ENCODE measurements at places on chromosomes 12 and 14. TPM values are rescaled to one million over a fixed set of nuclear protein-coding genes. Genes with fewer than 3 reads are reported as not detected.
A peak's percentile ranks its signal among the peaks of the same experiment; 100 is the strongest.

Gene MYO1H
- total RNA-seq, result under 0.01 TPM

GRCh38 chr14:31164115-31164514 is 43.5 kb downstream of the HECTD1 start:
- no peak for DNase-seq

Gene SLC25A21
- total RNA-seq, result 6.1 TPM

GRCh38 chr12:65279369-65280112 is 1.1 kb downstream of the MSRB3 start:
- no peak for DNase-seq

Gene LRRC10
- total RNA-seq, result not detected

- no peak for DNase-seq
Measured at GRCh38 chr12:4279198-4279690, 5.7 kb downstream of the CCND2 start.

Gene HVCN1
- total RNA-seq, result 7.3 TPM

Gene OVCH1
- total RNA-seq, result 0.41 TPM

GRCh38 chr14:101120641-101121507 is 217.4 kb upstream of the RTL1 start:
- peak; percentile 32 for DNase-seq

GRCh38 chr14:68687746-68688145 is 105.1 kb downstream of the ZFP36L1 start:
- no peak for DNase-seq

DNA sequence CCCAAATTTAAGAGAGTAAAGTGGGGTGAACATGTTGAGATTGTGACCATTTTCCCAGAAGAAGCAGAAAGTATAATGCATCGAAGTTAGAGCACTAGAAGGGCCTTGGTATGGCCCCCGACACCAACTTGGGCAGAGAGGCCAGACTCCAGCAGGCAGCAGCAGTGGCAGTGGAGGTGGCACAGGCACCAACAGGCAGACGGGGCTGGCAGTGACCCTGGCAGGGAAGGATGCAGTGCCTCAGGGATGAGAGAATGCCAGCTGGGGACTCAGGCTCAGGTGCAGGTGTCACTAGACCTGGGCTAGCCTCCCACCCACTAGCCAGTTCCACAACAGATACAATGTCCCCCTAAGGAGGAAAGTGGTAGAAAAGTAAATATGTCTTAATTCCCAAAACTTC is 27.7 kb upstream of the AMIGO2 start:
- DNase-seq, result no peak

Gene SERPINA9
- not detected for total RNA-seq

DNA sequence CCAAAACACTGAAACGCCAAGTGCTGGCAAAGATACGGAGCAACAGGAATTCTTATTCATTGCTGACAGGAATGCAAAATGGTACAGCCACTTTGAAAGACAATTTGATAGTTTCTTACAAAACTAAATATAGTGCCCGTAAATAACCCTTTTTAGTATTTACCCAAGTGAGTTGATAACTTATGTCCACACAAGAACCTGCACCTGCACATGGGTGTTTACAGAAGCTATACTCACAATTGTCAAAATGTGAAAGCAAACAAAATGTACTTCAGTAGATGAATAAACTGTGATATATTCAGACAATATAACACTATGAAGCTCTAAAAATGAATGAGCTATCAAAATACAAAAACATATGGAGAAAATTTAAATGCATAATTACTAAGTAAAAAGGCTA is 86.6 kb downstream of the ATXN7L3B start:
- no peak for DNase-seq

Gene EML5
- 32.6 TPM for total RNA-seq

GRCh38 chr12:19451196-19451595 is 11.9 kb downstream of the AEBP2 start:
- DNase-seq, result no peak

GRCh38 chr14:99272899-99273765 is 1.1 kb upstream of the BCL11B start:
- DNase-seq, result no peak

Gene NXPH4
- total RNA-seq, result 0.82 TPM

- no peak for DNase-seq
Measured at GRCh38 chr14:72301352-72301751, 369.1 kb downstream of the RGS6 start.

- DNase-seq, result no peak
Measured at GRCh38 chr14:34060651-34060999, 109.8 kb upstream of the EGLN3 start.

Gene ATF7IP
- total RNA-seq, result 60.7 TPM

GRCh38 chr14:34177466-34177865 is 226.6 kb upstream of the EGLN3 start:
- DNase-seq, result no peak

GRCh38 chr14:39229601-39230110 is 4.1 kb upstream of the MIA2 start:
- DNase-seq, result no peak

- DNase-seq, result no peak
Measured at GRCh38 chr12:75477137-75477536, 3.4 kb upstream of the GLIPR1 start.

GRCh38 chr12:57085999-57086492 is 2.9 kb upstream of the NAB2 start:
- DNase-seq, result peak; percentile 7

DNA sequence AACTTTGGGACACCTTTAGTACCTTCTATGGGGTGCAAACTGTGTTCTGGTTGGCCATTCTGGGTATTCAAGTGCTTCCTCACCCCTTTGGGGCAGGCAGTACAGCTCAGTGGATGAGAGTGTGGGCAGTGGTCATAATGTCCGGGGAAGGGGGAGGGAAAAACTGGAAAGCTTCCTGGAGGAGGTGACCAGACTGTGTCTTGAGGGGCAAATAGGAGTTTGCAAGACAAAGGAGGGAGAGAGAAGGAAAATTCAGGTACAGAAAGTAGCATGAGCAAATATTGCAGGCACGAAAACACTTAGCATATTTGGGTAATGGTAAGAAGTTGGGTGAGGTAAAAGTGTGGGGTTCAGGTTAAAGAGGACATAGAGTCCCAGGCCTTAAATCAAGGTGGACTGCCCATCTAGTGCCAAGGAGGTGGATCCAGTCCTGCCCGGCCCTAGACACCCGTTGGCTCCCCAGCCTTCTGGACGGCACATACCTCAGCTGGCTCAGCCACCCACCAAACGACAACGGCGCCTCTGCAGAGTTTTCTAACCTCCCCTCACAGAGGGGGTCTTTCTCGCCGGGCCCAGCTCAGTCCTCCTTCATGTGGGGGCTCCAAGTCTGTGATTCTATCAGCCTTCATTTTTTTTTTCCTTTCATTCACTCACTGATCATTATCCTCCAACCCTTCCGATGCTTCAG is 86.4 kb downstream of the DICER1 start:
- DNase-seq, result no peak

- no peak for DNase-seq
Measured at GRCh38 chr14:33846100-33846824, 104.6 kb downstream of the EGLN3 start.

GRCh38 chr12:62481843-62482540 is 15.4 kb downstream of the MON2 start:
- no peak for DNase-seq

DNA sequence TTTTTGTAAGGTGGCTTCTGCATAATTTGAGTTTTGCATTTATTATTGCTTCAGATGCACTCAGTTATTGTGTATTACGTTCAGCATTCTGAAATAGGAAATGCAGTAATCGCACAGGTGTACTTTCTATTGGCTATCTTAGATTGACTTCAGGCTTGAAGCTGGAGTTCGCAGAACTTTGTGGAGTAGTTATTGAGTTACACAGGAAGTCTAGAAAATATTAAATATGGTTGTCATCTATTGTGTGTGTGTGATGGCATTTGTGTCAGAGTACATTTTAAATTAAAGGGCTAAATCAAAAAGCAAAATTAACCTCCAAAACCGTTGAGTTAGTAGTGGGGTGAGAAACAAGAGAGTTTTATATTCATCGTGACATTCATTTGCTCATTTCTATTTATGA is 2.7 kb downstream of the ARID2 start:
- no peak for DNase-seq

Gene SLC35F4
- total RNA-seq, result 4.5 TPM

DNA sequence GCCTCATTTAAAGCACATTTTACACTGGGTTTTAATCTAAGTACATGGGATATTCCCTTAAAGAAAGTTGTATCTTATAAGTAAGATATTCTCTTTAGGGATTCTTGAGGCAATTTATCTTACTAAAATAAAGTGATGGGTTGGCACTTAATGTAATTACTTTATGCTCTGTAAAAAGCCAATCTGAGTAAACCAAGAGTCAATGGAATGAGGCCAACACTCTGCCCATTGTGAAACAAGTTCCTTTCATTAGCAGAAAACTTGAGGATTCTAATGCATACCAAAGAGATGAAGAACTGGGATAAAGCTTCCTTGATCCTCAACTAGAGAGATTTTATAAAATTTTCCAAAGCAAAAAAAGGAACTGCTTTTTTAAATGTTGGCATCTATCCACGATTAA is 121.2 kb downstream of the METTL25 start:
- no peak for DNase-seq

DNA sequence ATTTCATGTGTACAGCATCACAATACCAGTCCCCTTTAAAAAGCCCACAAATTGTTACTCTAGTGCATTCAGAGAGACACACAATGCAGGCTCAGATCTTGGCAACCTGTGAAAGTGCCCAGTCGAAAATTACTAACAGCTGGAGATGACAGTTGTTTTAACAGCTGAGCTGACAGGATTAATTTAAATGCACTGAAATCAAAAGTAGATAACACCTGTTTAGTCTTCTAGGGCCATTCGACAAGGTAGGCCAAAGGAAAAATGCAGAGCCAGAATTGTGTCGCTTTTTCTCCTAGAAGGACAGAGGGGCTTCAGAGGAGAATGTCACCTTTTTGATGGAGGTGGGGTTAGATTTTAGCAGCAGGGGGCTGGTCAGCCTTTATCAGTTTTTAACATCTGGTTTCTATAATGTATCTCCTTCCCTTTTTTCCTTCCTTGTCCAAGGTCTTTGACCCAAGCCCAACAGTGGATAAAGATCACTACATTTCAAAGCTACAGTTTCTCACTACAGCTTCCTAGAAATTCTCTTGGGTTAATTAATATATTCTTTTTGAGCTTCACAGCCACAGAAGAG is 139.1 kb downstream of the SOX5 start:
- no peak for DNase-seq

- DNase-seq, result no peak
Measured at GRCh38 chr12:90515199-90516175, 439.5 kb downstream of the CCER1 start.

DNA sequence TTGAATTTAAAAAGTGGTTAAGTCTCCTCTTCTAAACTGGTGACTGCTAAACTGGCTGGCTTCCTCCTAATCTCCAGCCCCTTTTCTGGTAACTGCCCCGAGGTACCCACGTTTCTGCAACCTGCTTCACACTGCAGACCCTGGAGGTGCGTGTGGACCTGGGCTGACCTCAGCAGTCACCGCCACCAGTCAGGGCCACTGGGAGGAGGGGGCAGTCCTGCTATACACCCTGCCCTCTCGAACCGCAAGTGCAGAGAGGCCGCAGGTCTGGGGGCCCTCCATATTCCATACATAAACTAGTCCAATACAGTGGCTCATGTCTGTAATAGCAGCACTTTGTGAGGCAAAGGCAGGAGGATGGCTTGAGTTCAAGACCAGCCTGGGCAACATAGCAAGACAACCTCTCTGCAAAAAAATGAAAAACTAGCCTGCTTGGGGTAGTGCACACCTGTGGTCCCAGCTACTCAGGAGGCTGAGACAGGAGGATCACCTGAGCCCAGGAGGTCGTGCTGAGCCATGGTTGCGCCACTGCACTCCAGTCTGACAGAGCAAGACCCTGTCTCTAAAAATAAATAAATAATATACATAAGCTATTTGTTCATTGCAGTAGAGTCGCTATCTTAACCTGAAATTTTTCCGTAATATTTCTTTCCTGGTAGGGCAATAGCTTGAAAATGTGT is 25.6 kb downstream of the VPS37B start:
- DNase-seq, result no peak

DNA sequence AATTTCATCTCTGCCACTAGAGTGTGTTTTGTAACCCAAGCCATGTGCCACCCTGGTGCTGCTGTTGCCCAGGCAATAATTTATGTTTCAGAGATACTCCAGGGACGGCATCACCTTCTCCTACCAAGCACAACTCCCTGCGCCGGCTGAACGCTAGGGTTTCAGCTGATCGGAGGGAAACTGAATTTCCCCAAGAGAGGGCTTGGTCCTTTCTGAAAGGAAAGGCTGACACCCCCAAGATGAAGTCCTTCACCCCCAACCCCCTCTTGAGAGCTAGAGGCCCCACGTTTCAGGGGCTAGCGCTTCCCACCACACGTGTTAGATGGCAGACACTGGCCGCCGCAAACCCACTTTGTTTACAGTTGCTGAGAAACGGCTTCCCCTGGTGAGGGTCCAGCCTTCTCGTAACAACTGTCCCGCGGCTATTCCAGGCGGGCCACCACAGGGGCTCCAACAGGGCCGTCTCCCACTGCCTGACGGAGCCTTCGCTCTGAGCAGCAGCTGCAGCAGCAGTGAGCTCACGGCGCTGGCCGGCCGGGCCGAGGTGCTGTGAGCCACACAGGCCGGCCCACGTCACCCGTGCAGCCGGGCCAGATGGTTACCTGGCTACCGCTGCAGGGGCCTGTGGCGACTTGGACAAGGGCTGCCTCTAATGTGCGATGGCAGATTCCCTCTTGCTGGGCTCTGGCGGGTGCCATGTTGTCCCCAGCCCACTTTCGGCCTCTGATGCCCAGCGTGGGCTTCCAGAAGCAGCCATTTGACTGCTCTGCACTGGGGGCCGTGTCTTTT is 66.4 kb downstream of the TESC start:
- no peak for DNase-seq

DNA sequence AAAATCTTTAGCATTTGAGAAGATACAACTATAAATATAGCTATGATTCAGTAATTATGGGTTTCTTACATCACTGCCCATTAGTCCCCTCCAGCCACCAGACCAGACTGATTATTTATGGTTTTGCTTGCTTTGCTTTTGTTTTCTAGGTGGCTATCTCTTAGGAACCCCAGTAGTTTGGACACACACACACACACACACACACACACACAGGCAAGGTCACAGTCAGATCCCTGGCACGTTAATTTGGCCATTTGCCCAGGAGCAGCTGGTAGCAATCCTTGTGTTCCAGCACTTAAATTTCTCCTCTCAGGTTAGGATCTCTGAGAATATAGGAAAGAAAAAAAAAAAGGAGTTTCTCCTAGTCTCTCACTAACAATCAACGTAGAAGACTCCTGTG is 90.2 kb upstream of the RESF1 start:
- DNase-seq, result no peak

DNA sequence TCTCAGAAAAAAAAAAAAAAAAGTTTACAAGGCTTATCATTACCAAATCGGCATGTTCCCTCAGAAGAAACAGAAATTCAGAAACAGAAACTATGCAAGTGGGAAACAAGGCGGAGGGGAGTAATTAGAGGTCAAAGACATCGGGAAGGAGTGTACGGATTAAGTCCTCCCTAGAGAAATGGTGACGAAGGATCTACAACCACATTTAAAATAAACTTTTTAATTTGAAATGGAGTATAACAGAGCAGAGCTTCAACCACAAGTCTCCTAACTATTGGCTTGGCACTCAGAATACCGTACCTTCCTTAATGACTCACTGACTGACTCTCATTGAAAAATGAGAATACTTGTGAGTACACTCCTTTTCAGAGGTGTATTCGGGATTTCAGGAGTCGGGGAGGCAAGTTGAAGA is 908 bp downstream of the ENTPD5 start:
- no peak for DNase-seq

- DNase-seq, result peak; percentile 59
Measured at GRCh38 chr12:42589465-42590329, at the start of gene PRICKLE1. TSS of gene PRICKLE1 (minus strand) at chr12:42589746. CDS start at chr12:42472516, 117,230 bp downstream.

Gene CRY1
- total RNA-seq, result 41.2 TPM

All from frontal cortex (tissue), 4 donors.